ENCODE measurements at places on chromosomes 1 and 21. TPM values are rescaled to one million over a fixed set of nuclear protein-coding genes. Genes with fewer than 3 reads are reported as not detected.

GRCh38 chr1:107526524-107527198, 385.8 kb downstream of the NTNG1 start:
- no peaks in the 10 kb centered on the region for H3K27me3 ChIP-seq
- no peak overlapping the region for H3K4me3 ChIP-seq
- H3K27ac ChIP-seq: no peak overlapping the region
- DNase-seq: no peak
- no peaks in the 10 kb centered on the region for H3K4me1 ChIP-seq

DNA sequence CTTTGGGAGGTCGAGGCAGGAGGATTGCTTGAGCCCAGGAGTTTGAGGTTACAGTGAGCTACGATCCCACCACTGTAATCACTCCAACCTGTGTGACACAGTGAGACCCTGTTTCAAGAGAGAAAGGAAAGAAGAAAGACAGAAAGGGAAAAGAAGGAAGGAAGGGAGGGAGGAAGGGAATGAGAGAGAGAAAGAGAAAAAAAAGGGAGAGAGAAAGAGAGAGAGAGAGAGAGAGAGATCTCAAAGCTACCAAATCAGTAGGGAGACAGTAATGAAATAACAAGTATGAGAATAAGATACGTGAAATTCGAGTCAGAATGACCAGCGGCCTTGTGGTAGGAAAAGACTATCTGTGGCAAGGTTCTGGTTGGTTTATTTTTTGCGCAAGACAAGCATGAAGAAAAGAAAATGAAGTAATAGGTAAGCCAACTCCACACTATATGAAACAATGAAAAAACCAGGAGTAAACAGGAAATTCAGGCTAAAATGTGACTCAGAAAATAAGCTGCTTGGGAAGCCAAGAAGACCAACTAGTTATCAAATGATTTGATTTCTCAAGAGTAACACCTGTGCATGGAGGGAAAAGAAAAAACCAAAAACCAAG, 8.9 kb downstream of the MTF1 start:
- no peak for DNase-seq
- H3K27ac ChIP-seq: no peak overlapping the region
- peaks cover 5% of the 10 kb centered on the region for H3K4me1 ChIP-seq
- no peak overlapping the region for H3K4me3 ChIP-seq
- H3K27me3 ChIP-seq: no peaks in the 10 kb centered on the region

DNA sequence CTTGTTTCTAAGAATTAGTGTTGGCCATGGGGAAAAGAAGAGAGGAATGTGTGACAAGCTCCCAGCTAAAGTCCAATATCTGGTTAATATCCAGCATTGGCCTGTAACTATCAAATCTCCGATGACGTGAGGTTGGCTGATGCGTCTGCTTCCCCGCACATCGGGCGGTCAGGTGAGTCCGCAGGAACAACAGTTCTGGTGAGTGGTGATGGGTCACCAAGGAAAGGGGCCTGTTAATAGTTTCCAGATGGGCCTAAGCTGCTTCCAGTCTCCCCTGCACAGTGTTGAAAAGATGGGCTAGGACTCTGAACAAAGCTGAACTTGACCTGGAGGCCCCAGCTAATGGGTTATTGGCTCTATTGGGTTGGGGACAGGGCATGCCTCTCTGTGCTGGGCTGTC, 193.1 kb upstream of the EDN2 start:
- H3K4me1 ChIP-seq: no peaks in the 10 kb centered on the region
- no peaks in the 10 kb centered on the region for H3K27me3 ChIP-seq
- no peak for DNase-seq
- H3K27ac ChIP-seq: no peak overlapping the region

GRCh38 chr1:14517841-14518180, 80.7 kb upstream of the KAZN start:
- peak overlapping the region; percentile 6 for H3K27ac ChIP-seq
- DNase-seq: no peak
- H3K4me3 ChIP-seq: no peak overlapping the region
- no peaks in the 10 kb centered on the region for H3K36me3 ChIP-seq
- H3K4me1 ChIP-seq: no peaks in the 10 kb centered on the region

DNA sequence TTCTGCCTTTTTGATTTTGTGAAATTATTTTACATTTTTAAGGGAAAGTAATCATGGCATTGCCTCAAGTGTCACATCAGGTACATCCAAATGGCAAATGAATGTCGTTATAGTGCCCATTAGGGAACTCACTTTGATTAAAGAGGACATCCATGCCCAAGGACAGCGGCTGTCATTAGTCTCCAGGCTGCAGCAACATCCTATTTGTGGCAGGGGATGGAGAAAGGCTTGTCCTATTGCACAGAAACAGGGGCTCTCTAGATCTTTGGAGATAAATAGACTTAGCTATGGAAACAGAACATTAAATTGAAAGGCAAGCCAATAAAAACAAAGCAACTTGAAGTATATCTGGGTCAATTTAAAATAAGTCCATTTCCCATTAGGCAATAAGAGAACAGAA, 439.3 kb downstream of the NEGR1 start:
- no peaks in the 10 kb centered on the region for H3K36me3 ChIP-seq
- no peaks in the 10 kb centered on the region for H3K27me3 ChIP-seq
- H3K4me1 ChIP-seq: no peaks in the 10 kb centered on the region
- H3K27ac ChIP-seq: no peak overlapping the region

- no peaks in the 10 kb centered on the region for H3K4me1 ChIP-seq
- DNase-seq: no peak
- no peaks in the 10 kb centered on the region for H3K27me3 ChIP-seq
- H3K36me3 ChIP-seq: no peaks in the 10 kb centered on the region
- peak overlapping the region; percentile 35 for H3K27ac ChIP-seq
Observed at GRCh38 chr1:27864264-27864895, 8.0 kb upstream of the THEMIS2 start.

DNA sequence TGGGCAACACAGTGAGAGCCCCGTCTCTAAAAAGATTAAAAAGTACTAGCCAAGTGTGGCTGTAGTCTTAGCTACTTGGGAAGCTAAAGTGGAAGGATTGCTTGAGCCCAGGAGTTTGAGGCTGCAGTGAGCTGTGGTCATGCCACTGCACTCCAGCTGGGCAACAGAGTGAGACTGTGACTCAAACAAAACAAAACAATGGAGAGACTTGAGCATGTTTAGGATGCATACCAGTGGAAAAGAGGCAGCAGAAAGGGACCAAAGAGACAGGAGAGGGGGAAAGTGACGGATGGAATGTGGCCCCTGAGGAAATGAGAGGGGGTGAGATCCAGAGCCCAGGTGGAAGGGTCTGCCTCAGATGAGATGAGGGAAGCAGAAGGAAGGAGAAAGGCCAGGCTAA, 358.9 kb downstream of the RPS6KC1 start:
- H3K27me3 ChIP-seq: no peaks in the 10 kb centered on the region
- DNase-seq: no peak
- H3K36me3 ChIP-seq: no peaks in the 10 kb centered on the region
- H3K4me3 ChIP-seq: no peak overlapping the region
- H3K27ac ChIP-seq: no peak overlapping the region
- no peaks in the 10 kb centered on the region for H3K4me1 ChIP-seq

GRCh38 chr21:16243396-16243795, 513.6 kb downstream of the USP25 start:
- no peak for DNase-seq
- H3K4me1 ChIP-seq: no peaks in the 10 kb centered on the region
- no peak overlapping the region for H3K27ac ChIP-seq

GRCh38 chr1:233859446-233859845, 45.0 kb upstream of the SLC35F3 start:
- no peak for DNase-seq
- H3K27me3 ChIP-seq: no peaks in the 10 kb centered on the region
- H3K4me1 ChIP-seq: no peaks in the 10 kb centered on the region
- H3K27ac ChIP-seq: no peak overlapping the region
- no peaks in the 10 kb centered on the region for H3K36me3 ChIP-seq

DNA sequence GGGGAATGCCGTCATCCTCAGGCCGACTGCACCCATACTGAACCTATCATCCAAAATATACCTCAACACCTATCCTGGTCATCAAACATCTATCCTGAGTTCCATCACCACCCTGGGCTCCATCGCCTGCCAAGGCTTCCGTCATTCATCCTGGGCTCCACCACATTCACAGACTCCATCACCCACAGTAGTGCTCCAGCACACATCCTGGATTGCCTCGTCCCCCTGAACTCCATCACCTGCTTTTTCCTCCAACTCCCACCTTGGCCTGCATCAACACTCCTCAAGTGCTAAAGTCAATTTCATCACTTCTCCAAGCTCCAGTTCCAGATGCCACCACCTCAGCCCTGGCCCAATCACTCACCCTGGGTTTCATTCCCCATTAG, 7.8 kb downstream of the MAP3K6 start:
- no peaks in the 10 kb centered on the region for H3K36me3 ChIP-seq
- no peaks in the 10 kb centered on the region for H3K27me3 ChIP-seq
- H3K4me3 ChIP-seq: no peak overlapping the region
- no peak overlapping the region for H3K27ac ChIP-seq
- H3K4me1 ChIP-seq: peaks cover 13% of the 10 kb centered on the region

DNA sequence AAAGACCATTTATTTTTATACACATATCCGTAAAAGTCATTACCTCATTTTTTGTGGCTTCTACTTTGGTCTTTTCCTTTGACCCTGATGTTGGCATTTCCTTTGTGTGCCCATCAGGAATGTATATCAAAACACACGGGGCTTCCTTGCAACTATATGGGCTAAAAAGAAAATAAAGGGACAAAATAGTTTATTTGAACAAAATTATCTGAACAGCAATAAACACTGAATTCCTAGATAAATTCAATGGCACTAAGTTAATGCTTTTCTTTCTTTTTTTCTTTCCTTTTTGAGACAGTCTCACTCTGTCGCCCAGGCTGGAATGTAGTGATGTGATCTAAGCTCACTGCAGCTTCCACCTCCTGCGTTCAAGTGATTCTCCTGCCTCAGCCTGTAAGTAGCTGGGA, 45.2 kb downstream of the EPRS1 start:
- H3K27ac ChIP-seq: no peak overlapping the region
- no peaks in the 10 kb centered on the region for H3K4me1 ChIP-seq
- peaks cover 6% of the 10 kb centered on the region for H3K36me3 ChIP-seq
- DNase-seq: no peak

DNA sequence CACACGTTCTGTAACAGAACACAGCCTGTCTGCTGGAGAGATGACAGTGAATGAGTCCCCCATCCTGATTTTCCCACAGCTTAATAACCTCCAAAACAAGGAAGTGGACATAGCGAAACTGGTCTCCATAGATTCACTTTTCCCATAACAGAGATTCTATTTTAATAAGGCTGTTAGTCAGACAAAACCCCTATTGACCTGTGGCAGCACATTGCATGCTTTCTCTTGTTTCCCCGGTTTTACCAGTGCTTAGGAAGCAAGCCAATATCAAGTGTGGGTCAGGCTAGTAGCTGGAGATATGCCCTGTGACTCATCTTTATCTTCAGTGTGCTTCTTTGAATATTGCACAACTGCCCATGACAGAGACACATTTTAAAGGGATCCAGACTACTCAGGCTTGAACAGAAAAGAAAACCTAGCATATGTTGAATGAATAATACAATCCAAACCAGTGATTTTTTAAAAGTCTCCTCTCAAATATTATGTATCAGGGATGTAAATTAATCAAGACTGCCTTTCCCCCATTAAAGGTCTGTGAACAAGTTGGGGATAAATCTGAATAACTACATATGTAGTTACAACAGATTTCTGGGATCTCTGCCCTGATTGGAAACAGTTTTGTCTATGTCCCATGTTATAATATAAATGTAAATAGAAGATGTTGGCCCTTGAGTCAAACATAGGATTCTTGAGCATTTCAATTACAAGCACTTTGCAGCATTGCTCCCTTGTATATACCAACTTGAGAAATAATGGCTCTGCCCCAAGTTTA, 11.9 kb upstream of the CLDN8 start:
- no peaks in the 10 kb centered on the region for H3K36me3 ChIP-seq
- no peaks in the 10 kb centered on the region for H3K27me3 ChIP-seq
- H3K4me3 ChIP-seq: no peak overlapping the region
- H3K4me1 ChIP-seq: no peaks in the 10 kb centered on the region
- H3K27ac ChIP-seq: no peak overlapping the region

GRCh38 chr21:38077569-38077968, 161.3 kb upstream of the KCNJ6 start:
- H3K36me3 ChIP-seq: no peaks in the 10 kb centered on the region
- no peak overlapping the region for H3K4me3 ChIP-seq

The AMY2A gene
- total RNA-seq: 1.4 TPM

The HHIPL2 gene
- total RNA-seq: 0.45 TPM

The IRF6 gene
- total RNA-seq: 87.5 TPM

The SMIM1 gene
- 1.9 TPM for total RNA-seq

The C1orf94 gene
- total RNA-seq: not detected

The KIF14 gene
- 2.7 TPM for total RNA-seq

The SLAMF8 gene
- total RNA-seq: 1.9 TPM
